Heart right ventricle (tissue), 16 donors: ENCODE measurements at places on chromosomes 16 and 17. TPM values are rescaled to one million over a fixed set of nuclear protein-coding genes. Genes with fewer than 3 reads are reported as not detected.

HOXB9 gene
- total RNA-seq: not detected

CHRNB1 gene
- 11.0 TPM for total RNA-seq

HEXIM1 gene
- total RNA-seq: 22.1 TPM

OTOP3 gene
- not detected for total RNA-seq

CUEDC1 gene
- 46.7 TPM for total RNA-seq

AGRP gene
- total RNA-seq: not detected

RAC3 gene
- 0.83 TPM for total RNA-seq

- no peak for DNase-seq
Measured at GRCh38 chr17:45700171-45701090, 83.7 kb upstream of the CRHR1 start.

GRCh38 chr16:27729516-27730304, 179.8 kb downstream of the KATNIP start:
- peak; percentile 13 for DNase-seq

GRCh38 chr17:9661027-9661426, 15.7 kb downstream of the USP43 start:
- DNase-seq: no peak

DNA sequence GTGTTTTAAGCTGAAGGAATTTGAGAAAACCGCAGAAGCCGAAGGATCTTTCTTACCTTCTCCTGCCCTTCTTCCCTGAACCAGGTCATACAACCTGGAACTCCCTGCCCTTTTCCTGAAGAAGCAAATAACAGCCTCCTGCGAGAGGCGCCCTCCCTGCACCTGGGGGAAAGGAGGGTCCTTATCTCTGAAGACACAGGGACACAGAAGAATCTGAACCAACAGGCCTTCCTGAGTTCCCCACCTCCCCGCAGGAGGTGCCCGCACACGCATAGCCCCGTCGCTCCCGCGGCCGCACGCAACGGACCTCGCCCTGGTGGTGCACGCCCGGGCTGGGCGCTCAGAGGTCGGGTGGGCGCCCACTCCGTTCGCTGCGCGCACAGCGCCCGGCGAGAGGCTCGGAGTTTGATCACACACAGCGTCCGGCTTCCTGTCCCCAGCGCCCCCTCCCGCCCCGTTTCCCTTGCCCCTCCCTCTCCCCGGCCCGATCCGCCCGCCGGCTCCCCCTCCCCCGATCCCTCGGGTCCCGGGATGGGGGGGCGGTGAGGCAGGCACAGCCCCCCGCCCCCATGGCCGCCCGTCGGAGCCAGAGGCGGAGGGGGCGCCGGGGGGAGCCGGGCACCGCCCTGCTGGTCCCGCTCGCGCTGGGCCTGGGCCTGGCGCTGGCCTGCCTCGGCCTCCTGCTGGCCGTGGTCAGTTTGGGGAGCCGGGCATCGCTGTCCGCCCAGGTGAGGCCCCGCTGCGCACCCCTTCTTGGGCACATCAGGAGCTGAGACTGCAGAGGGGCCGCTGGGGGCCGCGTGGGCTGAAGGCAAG, at the start of gene TNFSF12:
Gene TNFSF12 (plus strand): TSS at position 474 of the 816 bp plus-strand sequence. CDS start 96 bp downstream, at position 570.
- peak; percentile 83 for DNase-seq

DNA sequence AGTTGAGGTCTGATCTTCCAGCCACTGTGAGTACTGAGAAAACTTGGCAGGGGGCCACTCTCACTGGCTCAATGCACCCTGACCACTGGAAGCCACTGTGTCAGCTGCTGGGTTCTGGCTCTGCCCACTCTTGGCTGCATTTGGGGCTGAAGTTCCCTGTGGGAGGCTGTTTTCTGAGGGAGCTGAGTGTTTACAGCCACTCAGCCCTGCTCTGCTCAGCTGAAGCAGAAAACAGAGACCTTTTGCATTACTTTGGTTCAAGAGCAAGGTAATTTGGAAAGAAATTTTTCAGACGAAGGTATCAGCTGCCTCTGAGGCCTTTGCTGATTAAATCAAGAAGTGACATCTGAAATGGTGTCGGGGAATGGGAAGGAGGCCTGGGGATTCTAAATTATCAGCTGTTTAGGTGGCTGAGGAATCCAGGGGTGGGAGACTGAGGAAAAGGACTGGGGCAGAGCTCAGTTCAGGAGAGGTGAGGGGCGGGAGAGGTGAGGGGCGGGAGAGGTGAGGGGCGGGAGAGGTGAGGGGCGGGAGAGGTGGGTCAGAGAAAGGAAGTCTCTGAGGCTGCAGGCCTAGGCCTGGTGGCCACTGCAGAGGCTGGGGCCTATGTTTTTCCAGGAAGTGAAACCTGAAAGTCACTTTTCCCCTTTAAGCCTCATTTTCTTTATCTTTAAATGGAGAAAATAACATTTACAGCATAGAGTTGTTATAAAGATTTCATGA, at the start of gene ACSM5:
Gene ACSM5 (plus strand): TSS at position 137 of the 723 bp plus-strand sequence. CDS start 1,951 bp downstream, outside the sequence.
- peak; percentile 78 for DNase-seq

DNA sequence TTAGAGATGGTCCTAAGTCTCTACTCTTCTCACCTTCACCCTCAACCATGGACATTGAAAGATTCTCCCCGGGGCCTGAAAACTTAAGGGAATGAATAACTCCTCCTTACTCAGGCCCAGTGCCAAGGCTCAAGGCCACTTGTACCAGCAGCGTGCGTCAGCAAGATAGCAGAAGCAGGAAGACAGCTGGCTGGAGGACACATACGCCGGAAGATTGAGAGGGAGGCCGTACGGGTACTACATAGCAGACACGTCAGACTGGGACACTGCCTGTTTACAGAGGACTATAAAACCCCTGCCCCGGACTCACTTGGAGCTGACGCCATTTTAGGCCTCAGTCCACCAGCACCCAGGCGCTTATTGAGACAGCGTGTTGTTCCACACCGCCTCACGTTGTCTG, 75.8 kb upstream of the MED13 start:
- no peak for DNase-seq

DNA sequence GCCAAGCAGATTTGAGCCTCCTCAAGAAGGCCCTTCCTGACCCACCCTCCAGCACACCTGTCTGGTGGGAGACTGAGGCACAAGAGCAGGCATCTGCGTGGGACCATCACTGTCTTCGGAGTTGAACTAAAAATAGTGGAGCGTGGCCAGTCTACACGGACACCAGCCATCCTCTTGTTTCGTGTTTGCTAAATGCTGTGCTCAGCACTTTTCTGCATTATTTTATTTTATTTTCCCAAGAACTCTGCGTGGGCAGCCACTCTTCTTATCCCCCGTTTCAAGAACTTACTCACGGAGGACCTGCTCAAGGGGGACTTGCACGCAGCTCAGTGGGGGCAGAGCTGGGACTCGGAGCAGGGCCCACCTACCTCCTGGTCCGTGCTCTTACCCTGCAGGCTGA, 60.8 kb downstream of the SOCS3 start:
- DNase-seq: no peak

DNA sequence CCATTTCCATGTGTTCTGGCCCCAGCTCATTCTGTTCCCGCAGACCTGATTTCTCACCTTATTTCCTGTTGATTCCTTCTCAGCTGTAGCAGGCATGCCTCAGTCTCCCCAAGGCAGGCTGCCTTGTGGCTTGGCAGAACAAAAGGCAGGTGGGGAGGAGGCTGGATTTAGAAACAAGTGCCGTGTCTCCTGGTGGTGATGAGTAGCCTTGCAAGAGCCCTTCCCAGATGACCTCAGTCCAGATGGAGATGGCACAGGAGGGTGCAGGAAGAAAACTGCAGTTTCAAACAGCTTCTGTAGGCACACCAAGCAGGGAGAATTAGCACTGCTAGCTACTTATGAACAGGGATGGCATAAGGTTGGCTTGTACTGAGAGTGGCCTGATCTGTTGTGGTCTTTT, 64.6 kb downstream of the ARHGAP44 start:
- no peak for DNase-seq

DNA sequence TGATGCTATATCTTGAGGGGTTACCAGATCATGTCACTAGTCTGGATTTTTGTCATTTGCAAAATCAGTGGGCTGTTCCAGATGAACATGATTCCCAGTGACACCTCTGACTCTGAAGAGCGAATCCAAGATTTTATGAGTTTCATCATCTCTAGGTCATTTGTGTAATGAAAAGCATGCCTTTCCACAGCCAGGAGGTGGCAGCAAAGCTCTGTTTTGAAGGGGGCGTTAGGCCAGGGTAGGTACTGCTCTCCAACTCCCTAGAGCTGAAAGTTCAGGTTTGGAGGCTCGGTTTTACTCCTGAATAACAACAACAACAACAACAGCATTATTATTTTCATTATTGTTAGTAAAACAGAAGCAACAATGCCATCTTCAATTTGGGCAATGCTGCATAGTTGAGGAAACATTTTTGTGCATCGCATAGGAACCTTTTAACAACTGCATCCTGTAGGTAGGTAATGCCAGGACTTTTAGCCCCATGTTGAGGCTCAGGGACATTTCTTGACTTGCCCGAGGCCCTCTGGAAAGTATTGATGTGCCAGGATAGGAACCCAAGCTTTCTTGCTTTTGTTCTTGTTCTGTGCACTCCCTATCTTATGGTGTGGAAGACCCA, 77.0 kb downstream of the MYH13 start:
- DNase-seq: peak; percentile 40

- DNase-seq: no peak
Measured at GRCh38 chr16:1146409-1146808, 6.5 kb upstream of the CACNA1H start.

DNA sequence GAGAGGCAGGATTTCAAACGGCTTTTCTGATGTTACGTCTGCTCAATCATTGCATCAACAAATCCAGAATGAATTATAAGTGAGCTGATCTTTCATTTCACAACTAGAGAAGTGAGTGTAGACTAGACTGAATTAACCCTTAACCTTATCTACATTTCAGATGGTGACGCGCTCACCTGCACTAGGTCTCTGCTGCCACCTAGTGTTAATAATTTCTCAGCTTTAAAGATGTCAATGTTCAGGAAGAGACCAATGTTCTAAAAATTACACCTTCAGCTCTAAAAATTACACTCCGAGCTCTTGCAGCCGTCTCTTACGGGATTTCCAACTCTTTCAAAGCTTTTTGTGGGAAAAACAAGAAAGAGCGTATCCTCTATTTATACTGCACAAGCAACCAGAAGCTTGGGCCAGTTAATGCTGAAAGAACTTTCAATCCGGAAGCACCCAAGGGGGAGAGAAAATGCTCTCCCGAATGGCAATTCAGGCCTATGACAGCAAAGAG, 88.2 kb upstream of the FA2H start:
- no peak for DNase-seq

DNA sequence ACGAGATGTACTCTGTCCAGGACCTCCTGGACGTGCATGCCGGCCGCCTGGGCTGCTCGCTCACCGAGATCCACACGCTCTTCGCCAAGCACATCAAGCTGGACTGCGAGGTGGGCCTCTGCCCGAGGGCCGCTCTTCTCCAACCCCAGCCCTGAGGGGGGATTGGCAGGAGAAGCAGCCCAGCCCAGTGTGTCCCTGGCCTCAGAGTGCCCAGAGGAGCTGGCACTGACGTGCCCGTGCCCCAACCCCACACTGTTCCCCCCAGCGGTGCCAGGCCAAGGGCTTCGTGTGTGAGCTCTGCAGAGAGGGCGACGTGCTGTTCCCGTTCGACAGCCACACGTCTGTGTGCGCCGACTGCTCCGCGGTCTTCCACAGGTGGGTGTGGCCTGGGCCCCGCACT, 15.6 kb downstream of the DEF8 start:
- no peak for DNase-seq

DNA sequence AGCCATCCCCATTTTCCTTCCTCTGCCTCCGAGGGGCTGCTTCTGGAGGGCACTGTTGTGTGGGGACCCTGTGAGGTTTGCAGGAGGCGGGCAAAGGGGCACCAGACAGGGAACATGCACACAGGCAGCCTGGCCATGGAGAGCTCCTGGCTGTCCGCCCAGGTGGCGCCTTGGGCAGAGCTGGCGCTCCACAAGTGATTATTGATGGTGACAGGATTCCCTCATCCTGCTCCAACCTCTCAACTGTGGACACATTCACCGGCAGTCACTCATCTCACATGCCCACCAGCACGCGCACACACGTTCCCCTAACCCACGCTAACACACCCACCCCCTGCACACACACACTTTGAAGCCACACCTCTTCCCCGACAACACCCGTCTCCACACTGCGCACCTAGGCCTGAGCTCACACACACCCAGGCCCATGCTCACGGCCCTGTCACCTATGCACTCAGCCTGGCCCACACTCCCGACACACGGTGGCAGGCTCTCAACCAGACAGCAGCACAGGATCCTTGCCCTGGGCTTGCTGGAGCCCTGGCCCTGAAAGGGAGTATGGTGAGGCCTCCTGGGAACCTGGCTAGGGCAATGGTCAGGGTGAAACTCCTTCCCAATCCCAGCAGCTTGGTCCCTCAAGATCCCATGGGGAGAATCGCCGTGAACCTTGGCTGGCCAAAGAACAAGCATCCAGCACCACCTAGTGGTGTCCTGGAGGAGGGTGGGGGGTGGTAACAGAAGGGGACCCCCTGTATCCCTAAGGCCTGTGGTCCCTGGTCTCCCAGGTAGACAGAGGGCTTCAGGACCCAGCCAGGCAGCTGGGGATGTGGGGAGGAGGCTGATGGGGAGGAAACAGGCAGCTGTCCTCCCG, 3.6 kb downstream of the PNMT start:
- DNase-seq: no peak

- DNase-seq: no peak
Measured at GRCh38 chr17:57210972-57211411, 45.3 kb upstream of the MSI2 start.
